ENCODE measurements at places on chromosomes 6 and 20.

- DNase-seq, result no peak
These were observed 108.2 kb downstream of the HFE start for GRCh38 chr6:26195376-26195923.

DNA sequence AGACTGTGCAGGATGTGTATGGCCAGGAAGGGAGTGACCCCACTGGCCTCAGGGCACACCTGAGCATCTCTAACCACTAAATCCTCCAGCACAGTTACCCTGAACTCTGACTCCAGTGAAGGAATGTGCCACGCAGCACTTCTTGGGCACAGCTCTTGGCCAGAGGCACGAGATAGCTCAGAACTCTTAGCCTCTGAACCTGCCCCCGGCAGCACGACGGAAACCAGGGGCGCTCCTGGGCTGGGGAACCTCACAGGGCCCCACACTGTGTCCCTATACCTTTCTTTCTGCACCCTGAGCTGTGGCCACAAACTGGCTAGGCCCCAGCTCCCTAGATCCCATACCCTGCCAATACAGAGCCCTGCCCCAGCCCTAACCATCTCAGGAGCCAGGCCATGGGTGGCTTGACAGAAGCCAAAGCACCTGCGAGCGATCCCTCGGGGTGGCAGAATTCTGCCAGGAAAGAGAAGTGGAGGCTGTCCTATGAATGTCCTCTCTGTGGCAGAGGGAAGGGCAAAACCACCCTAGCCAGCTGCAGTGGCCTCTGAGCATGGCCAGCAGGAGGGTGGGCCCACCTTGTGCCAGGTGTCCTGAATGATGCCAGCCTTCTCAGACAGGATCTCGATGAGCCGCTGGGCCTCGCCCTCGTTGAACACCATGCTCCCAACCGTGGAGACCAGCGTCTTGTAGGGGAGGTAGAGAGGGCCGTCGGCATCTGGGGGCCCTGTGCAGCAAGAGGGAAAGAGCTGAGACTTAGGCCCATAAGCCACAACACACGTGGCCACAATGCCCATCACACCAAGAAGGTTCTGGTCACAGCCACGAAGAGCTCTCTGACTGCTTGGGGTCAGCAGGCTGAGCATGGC lies 39.4 kb downstream of the RRBP1 start:
- DNase-seq, result peak; percentile 3

- DNase-seq, result no peak
These were observed 35.8 kb upstream of the BHLHE23 start for GRCh38 chr20:63042448-63043071.

DNA sequence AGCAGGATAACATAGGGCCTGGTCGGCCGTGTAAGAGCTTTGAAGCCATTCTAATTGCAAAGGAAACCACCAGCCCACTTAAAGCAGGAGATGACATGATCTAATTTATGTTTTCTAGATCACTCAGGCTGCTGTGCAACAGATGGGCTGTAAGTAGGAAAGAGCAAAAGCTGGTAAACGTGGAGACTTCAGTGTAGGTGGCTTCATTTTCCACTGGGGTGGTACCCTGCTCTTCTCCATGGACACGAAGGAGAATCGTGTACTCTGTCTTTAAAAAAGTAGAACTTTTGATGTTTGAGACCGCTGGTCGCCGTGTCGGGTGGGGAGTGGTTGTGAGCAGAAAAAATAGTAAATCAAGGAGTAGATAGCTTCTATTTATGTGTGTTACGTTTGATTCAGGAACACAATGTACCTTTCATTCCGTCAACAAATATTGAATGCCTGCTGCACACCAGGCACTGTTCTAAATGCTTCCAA lies 6.4 kb downstream of the CASS4 start:
- no peak for DNase-seq

GRCh38 chr6:155498370-155498769 lies 42.7 kb upstream of the NOX3 start:
- no peak for DNase-seq

DNA sequence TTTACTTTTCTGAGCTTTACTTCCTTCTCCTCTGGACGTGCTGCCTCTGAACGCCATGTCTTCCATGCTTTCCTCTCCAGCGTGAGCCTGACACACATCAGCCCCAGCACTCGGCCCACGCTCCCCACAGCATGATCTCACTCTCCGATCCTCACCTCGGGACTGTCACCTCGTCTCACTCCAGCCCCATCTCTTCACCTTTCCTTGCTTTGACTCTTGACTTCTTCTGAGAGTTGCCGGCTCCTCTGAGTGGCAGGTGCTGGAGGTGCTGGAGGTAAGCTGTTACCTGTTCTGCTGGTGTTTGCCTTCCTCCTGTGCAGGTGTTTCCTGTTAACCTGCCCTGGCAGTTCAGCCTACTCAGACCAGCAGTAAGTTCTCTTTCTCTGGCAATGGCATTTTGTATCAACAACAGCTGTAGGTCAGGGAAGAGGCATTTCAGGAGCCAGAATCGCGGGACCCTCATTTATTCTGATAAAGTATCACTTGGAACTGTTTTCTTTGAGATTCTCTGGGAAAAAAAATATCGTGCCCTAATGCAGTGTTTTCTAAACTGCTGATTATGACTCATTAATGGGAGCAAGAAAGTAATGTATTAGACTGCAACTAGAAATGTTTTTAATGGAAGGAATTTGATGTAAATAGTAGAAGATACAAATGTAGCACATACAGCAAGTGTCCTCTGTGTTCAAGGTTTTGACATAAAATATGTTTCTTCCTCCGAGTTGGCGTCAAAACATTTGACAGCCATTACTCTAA lies 106.5 kb downstream of the ARID1B start:
- peak; percentile 67 for DNase-seq
